Endodermal cell (in vitro differentiated cells): ENCODE measurements at places on chromosomes 12 and 14.

DNA sequence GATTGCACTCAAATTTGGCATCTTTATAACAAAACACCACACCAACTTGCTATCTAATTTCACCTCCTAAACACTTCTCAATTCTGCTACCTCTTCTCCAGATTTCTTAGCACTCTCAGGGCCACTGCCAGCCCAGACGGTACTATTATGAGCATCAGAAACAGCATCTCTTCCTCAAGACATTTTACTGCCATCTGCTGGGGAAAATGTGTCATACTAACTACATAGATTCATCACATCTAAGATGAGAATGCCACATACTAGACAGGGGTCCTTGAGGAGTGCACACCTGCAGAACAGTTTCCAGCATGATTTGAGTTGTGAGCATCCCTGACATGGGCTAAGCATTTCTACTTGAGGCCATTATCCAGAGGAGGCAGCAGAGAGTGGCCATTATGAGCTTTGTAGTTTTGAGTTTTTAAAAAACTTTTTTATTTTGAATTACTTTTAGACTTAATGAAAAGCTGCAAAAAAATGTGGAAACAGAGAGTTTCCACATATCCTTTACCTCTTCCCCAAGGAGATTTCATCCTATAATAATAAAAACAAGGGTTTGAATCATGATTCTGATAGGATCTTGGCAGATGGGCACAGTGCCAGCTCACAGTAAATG lies 15.1 kb upstream of the GRIP1 start:
- peak; percentile 65 for DNase-seq

DNA sequence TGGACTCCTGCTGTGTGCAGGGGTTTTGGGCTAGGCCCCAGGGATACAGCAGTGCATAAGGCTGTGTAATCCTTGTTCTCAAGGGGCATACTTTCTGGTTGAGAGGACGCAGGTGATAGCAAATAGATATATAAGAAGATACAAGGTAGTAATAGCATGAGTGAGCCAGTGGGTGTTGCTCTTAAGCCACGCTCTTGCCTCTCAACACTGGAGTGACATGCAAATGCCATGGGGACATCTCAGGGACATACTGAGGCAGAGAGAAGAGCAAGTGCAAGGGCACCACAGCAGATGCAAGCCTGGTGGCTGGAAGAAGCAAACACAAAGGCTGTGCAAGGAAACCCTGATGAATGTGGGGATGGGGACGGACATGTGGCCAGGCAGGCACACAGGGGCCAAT lies 223.3 kb downstream of the CHST11 start:
- DNase-seq: peak; percentile 77

DNA sequence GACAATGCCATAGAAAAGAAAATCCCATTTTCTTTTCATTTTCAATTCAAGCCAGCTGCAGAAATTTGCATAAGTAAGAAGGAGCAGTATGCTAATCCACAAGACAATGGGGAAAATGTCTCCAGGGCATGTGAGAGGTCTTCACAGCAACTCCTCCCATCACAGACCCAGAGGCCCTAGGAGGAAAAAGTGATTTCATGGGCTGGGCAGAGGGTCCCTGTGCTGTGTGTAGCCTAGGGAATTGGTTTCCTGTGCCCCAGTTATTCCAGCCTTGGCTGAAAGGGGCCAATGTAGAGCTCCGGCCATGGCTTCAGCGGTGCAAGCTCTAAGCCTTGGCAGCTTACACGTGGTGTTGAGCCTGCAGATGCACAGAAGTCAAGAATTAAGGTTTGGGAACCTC lies 211.4 kb downstream of the CCDC59 start:
- peak; percentile 51 for DNase-seq

- DNase-seq: peak; percentile 93
These were observed 35.2 kb upstream of the DCD start for GRCh38 chr12:54683398-54683797.

DNA sequence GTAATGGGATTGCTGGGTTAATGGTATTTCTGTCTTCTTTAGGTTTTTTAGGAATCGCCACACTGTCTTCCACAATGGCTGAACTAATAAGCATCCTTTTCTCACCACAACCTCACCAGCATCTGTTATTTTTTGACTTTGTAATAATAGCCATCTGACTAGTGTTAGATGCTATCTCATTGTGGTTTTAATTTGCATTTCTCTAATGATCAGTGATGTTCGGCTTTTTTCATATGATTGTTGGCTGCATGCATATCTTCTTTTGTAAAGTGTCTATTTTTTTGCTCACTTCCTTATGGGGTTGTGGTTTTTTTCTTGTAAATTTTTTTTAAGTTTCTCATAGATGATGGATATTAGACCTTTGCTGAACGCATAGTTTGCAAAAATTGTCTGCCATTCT lies 377.9 kb downstream of the GALC start:
- DNase-seq: no peak

- DNase-seq: no peak
These were observed 72.4 kb downstream of the HECTD4 start for GRCh38 chr12:112309797-112310196.

GRCh38 chr12:123633379-123634141 lies at the start of the genes EIF2B1 and GTF2H3:
EIF2B1 (minus strand) TSS chr12:123633686; CDS start chr12:123633557, 129 bp downstream.
GTF2H3 (plus strand) TSS chr12:123633829; CDS start chr12:123633860, 31 bp downstream.
- DNase-seq: peak; percentile 100

GRCh38 chr12:68608191-68608590 lies 2.5 kb upstream of the RAP1B start:
- no peak for DNase-seq

- no peak for DNase-seq
These were observed 1.4 kb downstream of the SLC10A1 start for GRCh38 chr14:69795691-69796090.
